Activated T-helper 1 cell treated with anti-CD3 and anti-CD28 coated beads, Interleukin-2, amount 50 U/mL, for 16 hours (primary cell): ENCODE measurements at places on chromosomes 2 and 18.
A peak's percentile ranks its signal among the peaks of the same experiment; 100 is the strongest.

DNA sequence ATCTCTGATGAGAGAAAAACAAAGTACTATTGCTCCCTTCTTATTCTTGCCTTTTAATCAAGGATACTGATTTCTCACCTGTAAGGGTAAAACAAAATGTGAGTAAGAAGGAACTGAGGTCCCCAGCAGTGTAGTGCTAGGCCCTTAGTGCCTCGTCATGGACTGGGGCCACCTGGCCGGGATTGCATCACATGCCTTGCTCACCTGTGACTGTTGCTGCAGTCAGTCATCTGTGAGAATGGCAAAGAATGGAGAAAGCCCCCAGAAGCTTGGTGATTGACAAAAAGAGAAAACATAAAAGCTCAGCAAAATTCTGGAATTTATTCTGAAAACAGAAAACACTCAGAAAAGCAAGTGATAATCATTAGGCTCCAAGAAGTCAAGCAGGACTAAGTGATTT lies 63.4 kb downstream of the SPATS2L start:
- no peak for DNase-seq

GRCh38 chr2:120864981-120865380 lies 129.3 kb downstream of the GLI2 start:
- no peak for DNase-seq

- DNase-seq: no peak
These were observed 996 bp downstream of the TGFBRAP1 start for GRCh38 chr2:105328281-105329196.

DNA sequence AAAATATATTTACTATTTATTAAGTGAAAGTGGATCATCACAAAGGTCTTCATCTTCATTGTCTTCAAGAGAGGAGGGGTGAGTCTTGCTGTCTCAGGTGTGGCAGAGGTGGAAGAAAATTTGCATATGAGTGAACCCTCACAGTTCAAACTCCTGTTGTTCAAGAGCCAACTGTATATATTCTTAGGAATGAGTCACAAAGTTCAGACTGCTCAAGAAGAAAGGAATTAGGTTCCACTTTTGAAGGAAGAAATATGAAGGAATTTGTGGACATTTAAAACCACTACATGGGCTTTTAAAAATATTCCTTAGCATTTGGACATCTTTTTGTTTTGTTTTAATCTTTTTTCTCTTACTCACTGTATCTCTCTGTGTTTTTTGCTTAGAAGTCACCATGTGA lies 212.6 kb downstream of the INSIG2 start:
- DNase-seq: no peak

DNA sequence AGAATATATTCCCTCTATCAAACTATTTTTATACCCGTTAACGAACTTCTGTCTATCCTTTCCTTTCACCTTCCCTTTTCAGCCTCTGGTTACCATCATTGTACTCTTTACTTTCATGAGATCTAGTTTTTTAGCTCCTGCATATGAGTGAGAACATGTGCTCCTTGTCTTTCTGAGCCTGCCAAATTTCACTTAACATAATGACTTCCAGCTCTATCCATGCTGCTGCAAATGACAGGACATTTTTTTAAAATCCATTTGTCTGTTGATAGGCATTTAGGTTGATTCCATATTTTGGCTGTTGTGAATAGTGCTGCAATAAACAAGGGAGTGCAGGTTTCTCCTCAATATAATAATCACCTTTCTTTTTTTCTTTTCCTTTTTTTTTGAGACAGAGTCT lies 8.2 kb upstream of the CCDC195 start:
- no peak for DNase-seq

GRCh38 chr2:8081130-8081529 lies 600.7 kb upstream of the ID2 start:
- DNase-seq: no peak

- no peak for DNase-seq
These were observed 643.6 kb upstream of the FAM98A start for GRCh38 chr2:34242763-34243123.

DNA sequence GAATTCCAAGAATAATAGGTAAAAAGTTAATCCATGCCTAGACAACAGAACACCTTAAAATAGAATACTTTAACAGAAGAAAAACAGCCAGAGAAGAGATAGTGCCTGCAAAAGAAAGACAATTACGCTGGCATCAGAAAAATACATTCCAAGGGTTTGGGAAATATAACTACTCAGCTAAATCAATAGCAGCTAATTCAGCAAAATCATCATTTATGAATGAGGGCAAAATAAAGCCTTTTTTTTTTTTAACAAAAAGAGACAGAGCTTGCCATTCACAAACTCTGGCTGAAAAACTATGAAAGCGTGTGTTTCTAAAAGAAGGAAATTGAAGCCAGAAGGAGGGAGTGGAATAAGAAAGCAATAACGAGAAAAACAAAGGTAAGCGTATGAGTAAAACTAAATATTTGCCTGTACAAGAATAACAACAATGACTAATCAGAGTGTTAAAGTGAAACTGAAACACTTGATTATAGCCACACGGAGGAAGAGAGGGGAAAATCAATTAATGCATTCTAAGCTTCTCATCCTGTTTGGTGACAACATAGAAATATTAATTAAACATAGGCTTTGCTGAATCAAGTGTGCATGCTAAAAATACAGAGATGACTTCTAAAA lies 90.2 kb downstream of the EHD3 start:
- DNase-seq: no peak

DNA sequence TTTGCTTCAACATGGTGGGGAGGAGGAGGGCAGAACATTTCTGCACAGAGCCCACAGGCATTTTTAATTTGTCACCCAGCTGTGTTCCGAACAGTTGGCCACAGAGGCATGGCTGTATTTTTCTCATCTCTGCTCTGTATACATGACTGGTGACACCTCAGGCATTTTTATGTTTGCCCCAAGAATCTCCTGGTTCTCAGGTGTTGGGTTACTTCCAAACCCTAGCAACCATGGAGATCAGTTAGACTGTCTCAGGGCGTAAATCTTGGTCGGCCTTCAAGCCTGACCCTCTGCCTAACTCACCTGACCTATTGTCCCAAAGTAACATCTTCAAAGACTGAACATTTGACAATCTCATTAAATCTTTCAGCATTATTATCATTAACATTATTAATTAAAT lies 100.0 kb downstream of the ABCA12 start:
- no peak for DNase-seq

DNA sequence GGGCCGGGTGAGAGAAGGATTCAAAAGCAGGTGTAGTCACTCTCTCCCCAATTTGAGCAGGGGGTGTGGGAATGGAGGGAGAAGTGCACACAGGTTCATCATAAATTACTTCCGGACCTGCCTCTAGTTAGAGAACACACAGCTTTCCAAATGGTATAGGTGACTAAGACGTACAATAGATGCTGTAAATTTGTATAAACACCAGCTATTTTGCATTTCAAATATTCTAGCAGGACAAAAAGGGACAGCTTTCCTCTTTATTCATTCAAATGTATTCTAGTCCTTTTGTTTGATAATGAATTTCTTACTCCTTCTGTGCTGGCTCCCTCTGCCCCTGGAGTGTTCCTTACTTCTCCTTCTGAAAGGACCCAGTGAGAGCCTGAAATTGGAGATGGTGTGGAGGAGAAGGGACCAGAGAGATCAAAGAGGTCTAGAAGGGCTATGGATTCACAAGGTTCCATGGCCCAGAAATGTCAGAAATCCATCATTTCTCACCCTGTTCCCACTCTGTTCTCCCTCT lies 53.2 kb upstream of the SH3BP4 start:
- no peak for DNase-seq

- no peak for DNase-seq
These were observed 103.5 kb downstream of the TSHZ1 start for GRCh38 chr18:75314117-75314516.

- DNase-seq: no peak
These were observed 115.7 kb downstream of the VIT start for GRCh38 chr2:36812196-36812595.

- DNase-seq: no peak
These were observed 50.2 kb downstream of the SKA1 start for GRCh38 chr18:50424877-50425690.

DNA sequence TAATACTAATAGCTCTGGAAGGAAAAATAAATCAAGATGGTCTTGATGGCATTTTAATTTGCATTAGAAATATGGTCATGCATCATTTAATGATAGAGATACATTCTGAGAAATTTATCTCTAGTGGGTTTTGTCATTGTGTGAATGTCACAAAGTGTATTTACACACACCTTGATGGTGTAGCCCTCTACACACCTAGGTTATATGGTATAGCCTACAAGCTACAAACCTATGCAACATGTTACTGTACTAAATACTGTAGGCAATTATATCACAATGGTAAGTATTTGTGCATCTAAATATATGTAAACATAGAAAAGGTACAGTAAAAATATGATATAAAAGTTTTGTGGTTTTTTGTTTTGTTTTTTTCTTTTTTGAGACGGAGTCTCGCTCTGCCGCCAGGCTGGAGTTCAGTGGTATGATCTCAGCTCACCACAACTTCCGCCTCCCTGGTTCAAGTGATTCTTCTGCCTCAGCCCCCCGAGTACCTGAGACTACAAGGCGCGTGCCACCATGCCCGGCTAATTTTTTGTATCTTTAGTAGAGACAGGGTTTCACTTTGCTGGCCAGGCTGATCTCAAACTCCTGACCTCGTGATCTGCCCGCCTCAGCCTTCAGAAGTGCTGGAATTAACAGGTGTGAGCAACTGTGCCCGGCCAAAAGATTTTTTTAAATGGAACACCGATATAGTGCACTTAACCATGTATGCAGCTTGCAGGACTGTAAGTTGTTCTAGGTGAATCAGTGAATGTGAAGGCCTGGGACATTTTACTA lies 83.7 kb upstream of the UBXN4 start:
- DNase-seq: peak; percentile 21

- no peak for DNase-seq
These were observed 12.5 kb downstream of the SERPINB8 start for GRCh38 chr18:63982361-63982760.

DNA sequence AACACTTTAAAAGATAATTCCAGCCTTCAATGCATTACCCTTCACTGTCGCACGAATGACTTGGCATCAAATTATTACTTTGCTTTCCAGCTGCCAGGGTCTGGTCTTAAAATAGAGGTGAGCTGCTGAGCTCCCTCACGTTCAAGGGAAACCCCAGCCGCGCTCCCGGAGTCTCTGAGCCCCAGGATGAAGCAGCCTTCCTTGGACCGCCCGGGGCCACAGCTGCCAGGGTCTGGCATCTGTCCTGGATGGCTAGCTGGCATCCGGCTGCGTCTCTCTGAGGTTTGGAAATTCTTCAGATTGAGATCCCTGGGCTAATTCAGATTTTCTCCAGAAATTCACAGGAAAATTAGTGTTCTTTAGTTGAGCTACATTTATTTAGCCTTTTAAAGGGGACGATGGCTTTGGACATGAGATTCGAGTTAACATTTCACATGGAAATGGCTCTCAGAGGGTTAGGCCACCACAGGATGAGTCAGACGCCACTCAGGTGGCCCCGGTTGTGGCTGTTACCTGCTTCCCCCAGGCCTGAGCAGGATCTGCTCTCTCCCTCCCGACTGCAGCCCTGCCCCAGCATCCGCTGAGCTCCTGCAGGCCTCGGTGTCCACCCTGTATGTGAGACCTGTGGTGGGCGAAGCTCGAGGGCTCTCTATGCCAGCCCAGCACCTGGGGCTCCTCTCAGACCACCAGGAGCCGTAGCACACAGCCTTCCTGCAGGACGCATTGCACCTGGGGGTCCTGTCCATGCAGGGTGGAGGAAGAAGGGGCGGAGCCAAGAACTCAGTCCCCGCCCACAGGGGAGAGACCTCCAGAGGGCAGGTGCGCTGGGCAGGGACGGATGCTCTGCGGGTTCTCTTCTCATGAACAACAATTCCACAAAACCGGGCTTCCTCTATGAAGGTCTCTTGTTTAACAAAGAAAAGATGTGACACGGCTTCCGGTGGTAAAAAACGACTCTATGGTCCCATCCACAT lies 255.5 kb downstream of the TWIST2 start:
- DNase-seq: no peak

GRCh38 chr18:56322406-56322805 lies 316.0 kb downstream of the TXNL1 start:
- DNase-seq: no peak

DNA sequence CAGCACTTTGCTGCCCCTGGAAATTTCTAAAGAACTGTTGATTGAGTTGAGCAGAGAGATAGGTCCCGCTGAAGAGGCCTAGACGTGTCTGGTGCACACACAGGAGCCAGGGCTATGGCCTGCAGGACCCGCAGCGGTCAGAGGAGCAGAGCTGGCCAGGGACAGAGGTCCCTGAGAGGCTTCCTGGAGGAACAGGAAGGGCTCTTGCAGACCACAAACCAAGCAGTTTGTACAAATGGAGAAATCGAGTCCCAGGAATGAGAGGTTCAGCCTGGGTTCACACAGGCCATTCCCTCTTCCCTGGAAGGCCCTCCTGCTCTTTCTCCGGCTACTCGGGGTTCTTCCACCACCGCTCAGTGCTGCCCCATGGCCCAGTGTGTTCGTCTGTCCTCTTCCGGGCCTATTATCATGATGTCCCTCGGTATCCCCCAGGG lies 1.2 kb upstream of the BIN1 start:
- DNase-seq: no peak

DNA sequence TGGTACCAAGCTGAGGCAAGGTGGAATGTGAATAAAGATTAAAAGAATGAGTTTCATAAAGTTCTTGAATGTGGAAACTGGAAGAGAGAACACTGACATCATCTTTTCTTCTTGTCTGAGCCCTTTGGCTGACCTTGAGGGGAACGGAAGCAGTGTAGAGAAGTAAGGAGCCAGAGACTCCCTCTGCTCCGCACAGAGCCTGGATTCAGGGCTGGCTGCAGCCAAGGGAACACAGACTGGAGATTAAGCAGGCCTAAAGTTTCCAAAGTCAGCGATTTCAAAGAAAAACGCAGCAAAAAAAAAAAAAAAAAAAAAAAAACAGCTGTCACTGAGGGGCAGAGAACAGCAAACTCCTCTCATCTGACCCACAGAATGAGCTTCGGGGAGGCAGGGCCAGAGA lies 19.3 kb upstream of the ALK start:
- no peak for DNase-seq

DNA sequence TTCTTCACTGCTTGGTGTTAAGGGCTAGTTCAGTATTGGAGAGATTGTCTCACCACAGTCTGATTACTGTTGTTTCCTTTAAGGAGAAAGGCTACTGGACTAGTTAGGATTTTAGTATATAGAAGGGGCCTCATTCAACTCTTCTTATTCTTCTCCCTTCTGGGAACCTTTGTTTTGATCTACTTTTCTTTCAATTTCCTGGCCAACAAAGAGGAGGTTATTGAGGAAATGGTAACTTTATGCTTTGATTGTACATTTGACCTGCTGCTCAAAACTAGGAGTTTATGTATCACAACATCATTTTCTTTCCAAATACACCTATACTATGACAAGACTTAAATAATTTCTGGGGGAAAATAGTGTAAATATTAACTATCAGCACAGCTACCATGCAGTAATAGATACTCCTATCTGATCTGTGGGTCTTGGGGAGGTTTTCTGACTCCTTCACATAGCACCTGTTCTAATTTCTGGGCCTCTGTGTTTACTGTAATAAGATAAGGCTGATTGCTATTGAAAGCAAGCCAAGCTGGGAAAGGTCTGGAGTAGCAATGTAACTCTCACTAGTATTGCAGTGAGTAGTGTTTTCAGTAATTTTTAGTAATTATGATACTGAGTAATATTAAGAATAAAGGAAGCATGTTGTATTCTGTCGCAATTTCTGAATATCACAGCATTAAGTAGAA lies 395.3 kb downstream of the NUP35 start:
- no peak for DNase-seq

GRCh38 chr2:240324312-240325015 lies 111.0 kb upstream of the GPC1 start:
- no peak for DNase-seq

GRCh38 chr2:86453836-86454235 lies 12.7 kb downstream of the KDM3A start:
- no peak for DNase-seq
